ENCODE measurements at places on chromosomes 7 and 10.

DNA sequence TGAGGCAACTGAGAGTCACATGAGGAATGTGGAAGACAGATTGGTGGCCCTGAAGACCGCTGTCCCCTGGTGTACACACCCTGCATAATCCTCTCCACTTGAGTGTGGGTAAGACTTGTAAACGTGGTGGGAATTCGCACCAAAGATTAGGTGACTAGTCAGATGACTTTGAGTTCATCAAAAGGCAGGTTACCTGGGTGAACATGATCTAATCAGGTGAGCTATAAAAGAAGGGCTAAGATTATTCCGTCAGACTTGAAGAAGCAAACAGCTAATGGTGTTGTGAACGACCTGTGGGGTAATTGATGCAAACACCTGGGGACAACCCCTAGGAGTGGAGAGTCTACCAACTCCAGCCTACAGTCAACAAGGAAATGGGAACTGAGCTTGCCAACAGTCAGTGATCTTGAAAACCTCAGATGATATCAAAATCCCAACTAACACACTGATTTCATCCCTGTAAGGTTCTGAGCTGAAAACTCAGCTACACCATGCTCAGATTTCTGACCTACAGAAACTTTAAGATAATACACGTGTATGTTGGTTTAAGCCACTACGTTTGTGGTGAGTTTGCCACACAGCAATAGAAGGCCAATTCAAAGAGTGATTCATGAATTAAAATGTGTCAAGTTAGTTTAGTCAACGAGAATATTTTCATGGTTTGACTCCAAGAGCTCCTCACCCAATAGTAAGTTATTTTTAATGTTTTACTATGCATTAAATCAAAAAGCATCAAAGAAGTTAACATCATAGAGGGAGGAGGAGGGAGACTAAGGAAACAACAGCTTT, 16.7 kb downstream of the PRTFDC1 start:
- DNase-seq = peak; percentile 58

- DNase-seq = no peak
Observed at GRCh38 chr7:29406366-29406765, 157.3 kb upstream of the PRR15 start.

DNA sequence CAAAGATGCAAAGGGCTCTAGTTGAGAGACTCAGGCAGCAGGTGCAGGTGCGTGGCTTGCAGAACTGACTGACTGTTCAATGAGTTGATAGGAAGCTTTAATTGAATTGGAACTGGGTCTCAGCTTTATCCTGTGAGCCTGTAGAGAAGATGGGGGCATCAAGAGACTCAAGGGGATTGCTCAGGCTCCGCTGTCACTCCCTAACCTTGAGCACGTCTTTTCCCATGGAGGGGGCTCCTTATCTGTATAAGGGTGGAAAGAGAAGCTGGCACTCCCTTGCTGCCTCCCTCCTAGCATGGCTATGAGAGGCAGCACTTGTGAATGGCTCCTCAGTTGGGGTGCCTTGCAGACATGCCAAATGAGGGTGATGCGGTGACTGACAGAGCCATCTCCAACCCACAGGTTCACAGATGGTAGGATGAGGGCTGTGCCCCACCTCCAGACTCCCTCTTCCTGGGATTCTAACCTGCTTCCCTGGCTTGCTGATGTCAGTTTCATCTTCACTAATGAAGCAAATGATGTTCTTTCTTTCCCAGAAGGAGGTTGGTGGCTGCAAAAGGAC, 12.4 kb upstream of the PLEKHA1 start:
- no peak for DNase-seq

DNA sequence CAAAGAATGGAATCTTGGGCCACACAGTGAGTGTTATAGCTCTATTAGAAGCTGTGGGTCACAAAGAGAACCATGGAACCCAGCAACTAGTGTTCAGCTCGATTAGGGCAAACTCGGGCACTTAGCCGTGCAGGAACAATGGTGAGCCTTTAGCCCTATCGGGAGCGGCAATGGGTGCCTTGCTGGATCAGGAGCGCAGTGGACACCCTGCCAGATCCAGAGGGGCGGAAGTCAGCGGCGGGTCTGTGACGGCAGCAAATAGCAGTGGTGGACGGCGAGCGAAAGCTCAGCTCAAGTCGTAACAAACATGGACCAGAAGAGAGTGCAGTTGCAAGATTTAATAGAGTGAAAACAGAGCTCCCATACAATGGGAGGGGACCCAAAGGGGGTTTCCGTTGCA, 43.9 kb upstream of the NRG3 start:
- no peak for DNase-seq

GRCh38 chr7:131664570-131664969, 108.1 kb upstream of the PODXL start:
- DNase-seq = no peak

DNA sequence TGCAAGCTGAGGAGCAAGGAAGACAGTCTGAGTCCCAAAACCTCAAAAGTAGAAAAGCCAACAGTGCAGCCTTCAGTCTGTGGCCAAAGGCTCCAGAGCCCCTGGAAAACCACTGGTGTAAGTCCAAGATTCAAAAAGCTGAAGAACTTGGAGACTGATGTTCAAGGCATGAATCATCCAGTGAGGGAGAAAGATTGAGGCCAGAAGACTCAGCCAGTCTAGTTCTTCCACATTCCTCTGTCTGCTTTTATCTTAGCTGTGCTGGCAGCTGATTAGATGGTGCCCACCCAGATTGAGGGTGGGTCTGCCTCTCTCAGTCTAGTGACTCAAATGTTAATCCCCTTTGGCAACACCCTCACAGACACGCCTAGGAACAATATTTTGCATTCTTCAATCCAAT, 20.1 kb upstream of the MDFIC start:
- DNase-seq = peak; percentile 14

GRCh38 chr7:34066411-34066810, 161.1 kb downstream of the BMPER start:
- DNase-seq = no peak

GRCh38 chr7:120280743-120281142, 7.8 kb downstream of the KCND2 start:
- DNase-seq = no peak

Measured in hepatocyte (in vitro differentiated cells).